ENCODE measurements at places on chromosomes 4 and X. TPM values are rescaled to one million over a fixed set of nuclear protein-coding genes. Genes with fewer than 3 reads are reported as not detected.

Gene PAQR3
- 7.9 TPM for total RNA-seq

Gene DHRSX
- 38.2 TPM for total RNA-seq

Gene CFAP47
- total RNA-seq: 0.02 TPM

Gene CCDC120
- total RNA-seq: 3.6 TPM

Gene TCEAL7
- not detected for total RNA-seq

Gene CXCL8
- 19.2 TPM for total RNA-seq

Gene XAGE1A
- total RNA-seq: not detected

Gene SSX1
- total RNA-seq: not detected

Gene SLC4A4
- 2.6 TPM for total RNA-seq

Gene LRCH2
- 0.01 TPM for total RNA-seq

Gene ITM2A
- not detected for total RNA-seq

Gene POLN
- total RNA-seq: 0.72 TPM

Gene DMP1
- 0.03 TPM for total RNA-seq

Gene PARM1
- total RNA-seq: 0.61 TPM

Gene MAOB
- 0.13 TPM for total RNA-seq
